Fibroblast of gingiva (primary cell): ENCODE measurements at places on chromosomes 7 and 10.

GRCh38 chr10:100907773-100908363, 4.9 kb upstream of the SLF2 start:
- DNase-seq = no peak

GRCh38 chr10:26725837-26726727, 28.6 kb downstream of the PDSS1 start:
- peak; percentile 56 for DNase-seq

GRCh38 chr10:43208147-43209073, 58.5 kb downstream of the RASGEF1A start:
- no peak for DNase-seq

- peak; percentile 73 for DNase-seq
Observed at GRCh38 chr7:112371701-112372100, 78.6 kb upstream of the IFRD1 start.

DNA sequence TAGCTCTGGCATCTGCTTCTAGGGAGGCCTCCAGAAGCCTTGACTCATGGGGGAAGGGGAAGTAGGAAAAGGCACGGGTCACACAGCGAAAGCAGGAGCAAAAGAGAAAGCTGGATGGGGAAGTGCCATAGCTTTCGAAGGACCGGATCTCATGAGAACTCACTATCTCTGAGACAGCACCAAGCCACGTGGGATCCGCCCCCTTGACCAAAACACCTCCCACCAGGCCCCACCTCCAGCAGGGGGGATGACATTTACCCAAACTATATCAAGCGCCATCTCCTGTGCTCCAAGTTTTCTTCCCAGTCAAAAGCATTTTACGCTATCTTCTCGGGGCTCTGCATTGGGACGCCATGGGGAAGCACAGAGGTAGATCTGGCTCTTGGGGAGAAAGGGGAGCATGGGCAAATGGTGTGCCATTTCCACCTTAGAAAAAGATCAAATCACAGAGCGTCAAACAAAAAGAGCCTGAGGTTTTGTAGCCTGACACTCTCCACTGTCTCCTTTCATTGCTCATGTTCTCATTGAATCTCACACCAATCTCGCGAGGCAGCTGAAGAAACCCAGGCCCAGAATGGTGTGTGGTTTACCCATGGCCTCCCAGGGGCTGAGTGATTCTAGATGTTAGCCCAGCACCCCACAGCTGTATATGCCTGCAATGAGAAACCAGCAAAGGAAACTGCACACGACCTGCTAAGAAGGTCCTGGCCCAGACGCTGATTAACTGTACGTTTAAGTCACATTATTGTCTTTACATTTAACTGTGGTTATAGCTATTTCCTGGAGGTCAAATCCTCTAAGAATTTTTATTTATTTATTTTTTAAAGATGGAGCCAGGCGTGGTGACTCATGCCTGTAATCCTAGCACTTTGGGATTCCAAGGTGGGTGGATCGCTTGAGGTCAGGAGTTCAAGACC, 8.1 kb upstream of the OLAH start:
- DNase-seq = peak; percentile 6

GRCh38 chr10:128026615-128027300, 99.5 kb downstream of the MKI67 start:
- no peak for DNase-seq

DNA sequence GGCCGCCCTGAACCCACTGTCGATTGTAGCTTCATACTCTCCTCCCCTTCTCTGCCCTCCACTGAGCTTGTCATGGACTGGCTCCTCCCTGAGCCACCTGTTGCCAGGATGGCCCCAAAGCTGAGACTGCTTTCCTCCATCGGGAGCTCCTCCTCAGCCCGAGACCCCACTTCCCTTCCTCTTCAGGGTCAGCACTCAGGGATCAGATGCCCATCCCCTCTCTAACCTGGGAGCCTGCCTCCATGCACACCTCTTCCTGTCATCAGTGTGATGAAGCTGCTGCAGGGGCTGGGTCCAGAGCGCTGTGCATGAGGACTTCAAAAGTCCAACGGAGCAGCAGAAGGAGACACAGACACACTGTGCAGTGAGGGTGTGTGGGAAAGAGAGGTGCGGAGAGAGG, 201.1 kb downstream of the WDR37 start:
- DNase-seq = no peak

DNA sequence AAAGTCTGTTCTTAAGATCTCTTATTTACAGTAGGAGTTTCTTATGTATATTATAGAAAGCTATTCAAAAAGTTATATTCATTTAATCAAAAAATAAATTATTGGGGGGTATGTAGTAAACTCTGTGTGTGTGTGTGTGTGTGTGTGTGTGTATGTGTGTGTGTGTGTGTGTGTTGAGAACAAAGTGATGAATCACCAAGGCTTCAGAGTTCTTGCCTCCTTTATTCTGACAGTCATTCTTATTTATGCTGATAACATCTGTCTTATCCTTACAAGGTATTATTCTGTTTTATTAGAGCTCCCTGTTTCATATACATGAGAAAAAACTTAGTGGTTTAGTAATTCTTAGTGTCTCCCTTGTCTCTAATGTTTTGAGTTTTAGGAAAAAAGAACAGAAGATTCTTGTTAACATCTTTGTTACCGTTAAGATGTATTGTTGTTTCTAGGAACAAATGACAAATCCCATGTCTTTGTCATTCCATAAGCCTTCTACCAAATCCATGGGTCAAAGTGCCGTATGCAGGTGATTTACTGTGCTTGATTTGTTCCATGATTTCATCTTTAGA, 424.0 kb downstream of the EXOC4 start:
- no peak for DNase-seq

GRCh38 chr7:151897951-151898686, 21.2 kb upstream of the PRKAG2 start:
- no peak for DNase-seq

GRCh38 chr10:14839305-14839695, 1.2 kb downstream of the HSPA14 start:
- no peak for DNase-seq

GRCh38 chr10:133173860-133174640, 14.0 kb downstream of the KNDC1 start:
- no peak for DNase-seq

DNA sequence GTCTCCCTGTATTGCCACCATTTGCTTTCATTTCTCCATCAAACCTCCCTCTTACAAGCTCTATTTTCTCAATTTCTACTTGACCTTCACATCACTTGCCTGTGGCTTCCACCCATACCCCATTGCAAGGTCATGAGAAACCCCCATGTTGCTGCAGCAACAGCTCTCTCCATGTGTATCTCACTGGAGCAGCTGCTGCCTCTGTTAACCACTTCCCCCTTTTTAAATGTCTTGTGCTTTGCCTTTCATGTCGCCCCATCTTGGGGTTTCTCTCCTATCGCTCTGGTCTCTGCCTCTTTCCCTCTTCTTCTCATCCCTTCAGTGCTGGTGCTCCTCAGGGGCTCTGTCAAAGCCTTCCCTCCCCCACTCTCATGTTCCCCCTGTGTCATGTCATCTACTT, 148.8 kb downstream of the CHN2 start:
- no peak for DNase-seq

DNA sequence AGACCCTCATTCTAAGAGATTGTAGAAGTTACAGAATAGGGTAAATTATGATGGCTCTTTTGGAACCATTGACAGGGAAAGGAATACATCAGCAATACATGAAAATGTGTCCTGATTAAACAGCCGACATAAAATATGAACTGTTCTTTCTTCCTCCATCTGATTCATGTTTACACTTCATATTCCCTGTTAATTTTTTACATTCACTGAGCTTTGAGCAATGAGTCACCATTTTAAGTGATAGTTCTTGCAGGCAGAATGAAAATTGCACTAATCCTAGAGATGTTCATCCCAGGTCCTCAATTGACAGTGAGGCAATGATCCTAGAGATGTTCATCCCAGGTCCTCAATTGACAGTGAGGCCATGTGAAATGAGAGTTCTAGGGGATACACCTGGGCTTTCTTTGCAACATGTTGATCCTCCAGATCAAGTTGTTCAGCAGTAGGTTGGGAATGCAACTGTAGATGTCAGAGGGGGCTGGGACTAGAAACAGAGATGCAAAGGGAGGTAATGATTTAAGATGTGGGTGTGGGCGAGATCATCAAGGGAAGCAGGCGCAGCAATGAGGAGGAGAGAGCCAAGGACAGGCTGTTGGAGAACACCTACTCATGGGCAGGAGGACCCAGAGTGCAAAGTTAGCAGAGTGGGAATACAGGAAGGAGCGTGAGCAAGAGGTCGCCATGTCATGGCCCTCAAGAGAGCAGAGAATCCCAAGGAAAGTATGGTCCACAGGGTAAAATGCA, 138.7 kb downstream of the ZNF365 start:
- no peak for DNase-seq

DNA sequence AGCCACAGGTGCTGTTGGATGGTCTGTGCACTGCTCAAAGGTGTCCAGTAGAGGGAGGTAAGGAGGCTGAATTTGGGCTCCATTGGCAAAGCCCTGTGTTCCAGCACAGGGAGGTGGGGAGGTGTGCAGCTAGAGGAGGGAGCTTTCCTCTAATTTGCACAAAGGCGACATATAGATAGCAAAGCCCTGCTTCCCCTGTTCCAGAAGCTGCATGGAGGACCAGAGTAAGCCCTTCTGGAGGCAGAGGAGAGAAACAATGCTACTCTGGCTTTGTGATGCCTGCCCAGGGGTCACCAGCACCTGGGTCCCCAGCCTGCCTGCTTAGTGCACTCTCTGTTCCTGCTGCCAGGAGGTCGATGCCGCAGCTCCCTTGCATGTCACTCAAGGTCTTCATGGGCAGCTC, 3.4 kb upstream of the ARHGAP22 start:
- DNase-seq = no peak

DNA sequence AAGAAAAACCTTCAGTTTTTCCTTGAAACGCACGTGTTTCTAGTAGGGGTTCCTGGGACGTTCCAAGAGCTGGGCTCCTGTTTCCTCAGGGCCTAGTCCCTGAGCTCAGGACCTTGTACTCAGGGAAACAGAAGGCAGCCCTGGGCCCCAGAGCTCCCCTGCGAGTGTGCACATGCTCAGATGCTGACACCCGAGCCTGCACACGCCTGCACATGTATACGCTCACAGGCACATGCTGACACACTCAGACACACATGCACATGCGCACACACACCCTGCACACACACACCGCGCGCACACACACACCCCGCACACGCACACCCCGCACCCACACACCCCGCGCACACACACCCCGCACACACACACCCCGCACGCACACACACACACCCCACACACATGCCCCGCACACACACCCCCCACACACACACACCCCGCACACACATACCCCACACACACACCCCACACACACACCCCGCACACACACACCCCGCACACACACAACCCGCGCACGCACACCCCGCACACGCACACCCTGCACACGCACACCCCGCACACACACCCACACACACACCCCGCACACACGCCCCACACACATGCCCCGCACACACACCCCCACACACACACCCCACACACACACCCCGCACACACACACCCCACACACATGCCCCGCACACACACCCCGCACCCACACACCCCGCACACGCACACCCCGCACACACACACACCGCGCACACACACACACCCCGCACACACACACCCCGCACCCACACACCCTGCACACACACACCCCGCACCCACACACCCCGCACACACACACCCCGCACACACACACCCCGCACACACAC, 52.2 kb downstream of the CALML3 start:
- DNase-seq = no peak

- DNase-seq = no peak
Observed at GRCh38 chr10:126481181-126481580, 92.9 kb upstream of the ADAM12 start.

- no peak for DNase-seq
Observed at GRCh38 chr10:30088178-30088577, 28.8 kb upstream of the JCAD start.

DNA sequence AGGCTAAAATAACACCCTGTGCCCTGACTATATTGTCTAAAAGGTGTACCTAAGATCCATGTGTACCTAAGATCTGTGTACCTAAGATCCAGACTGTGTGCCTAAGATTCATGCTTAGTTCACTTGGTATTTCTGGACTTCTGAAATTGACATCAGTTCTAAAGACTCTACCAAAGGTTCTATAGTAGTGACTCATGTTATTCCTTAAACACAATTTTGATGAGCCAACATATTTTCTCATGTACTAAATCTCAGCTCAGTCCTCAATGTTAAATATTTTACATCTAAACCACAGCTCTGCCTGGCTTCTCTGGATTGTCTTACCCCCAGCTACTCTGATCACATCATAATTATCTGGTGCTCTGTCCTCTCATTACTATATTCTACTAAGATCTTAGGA, 802.3 kb upstream of the SORCS1 start:
- DNase-seq = no peak

DNA sequence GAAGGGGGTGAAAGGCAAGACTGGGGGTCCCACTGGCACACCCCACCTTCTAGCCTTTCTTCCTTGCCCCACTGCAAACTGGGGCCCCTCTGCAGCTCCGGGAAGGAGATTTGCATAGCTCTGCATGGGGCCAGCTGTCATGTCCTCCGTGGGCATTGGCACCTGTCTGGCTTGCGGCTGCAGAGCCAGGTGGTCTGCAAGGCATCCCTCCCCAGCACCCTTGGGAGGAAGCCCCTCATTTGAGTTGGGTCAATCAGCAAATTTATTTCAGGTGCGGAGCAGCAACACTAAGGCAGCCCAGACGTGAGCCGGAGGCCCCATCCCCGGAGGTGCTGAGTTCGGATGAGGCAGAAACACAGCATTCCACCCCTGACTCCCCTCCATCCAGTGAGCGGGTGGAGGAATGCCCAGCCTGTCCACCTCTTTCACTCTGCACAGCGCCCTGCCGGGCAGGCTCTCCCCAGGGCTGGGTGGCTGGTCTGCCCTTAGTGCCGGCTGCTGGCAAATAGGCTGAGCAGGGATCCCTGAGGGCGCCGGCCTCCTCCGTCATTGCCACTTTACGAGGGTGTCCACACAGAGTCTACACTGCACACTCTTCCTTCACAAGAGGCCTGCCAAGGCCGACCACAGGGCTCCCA, 143.2 kb downstream of the TCERG1L start:
- no peak for DNase-seq

DNA sequence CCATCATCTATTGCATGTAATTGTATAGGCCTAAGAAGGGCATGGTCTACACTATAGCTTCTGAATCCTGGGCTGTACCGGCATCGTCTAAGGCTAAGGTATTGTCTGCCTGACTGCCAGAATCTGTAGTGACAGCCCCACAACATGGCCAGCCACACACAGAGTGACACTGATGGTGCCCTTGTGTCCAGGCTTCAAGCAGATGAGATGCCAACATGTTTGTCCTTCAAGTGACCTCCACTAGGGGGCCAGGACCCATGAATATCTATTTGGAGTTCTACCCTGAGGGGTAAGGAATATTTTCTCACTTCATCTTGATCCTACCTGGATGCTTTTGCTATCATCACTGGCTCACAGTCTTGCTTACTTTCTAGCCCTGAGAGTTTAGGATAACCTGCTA, 1.5 kb downstream of the CYP3A7 start:
- no peak for DNase-seq

DNA sequence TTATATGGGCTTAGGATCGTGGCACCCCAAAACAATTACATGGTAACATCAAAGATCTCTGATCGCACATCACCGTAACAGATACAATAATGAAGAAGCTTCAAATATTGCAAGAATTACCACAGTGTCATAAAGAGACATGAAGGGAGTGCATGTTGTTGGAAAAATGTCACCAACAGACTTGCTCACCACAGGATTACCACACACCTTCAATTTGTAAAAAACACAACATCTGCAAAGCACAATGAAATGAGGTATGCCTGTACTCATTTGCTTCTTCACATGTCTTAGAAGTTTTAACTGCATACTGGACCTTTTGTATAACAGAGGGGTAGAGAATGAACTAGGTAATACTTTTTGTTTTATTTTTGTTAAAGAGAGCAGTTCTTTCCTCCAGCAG, 96.6 kb downstream of the TPST1 start:
- no peak for DNase-seq

GRCh38 chr10:97171001-97171400, 14.8 kb downstream of the SLIT1 start:
- no peak for DNase-seq
